ENCODE measurements at places on chromosomes 4 and X.

GRCh38 chrX:42943051-42943974 lies 165.3 kb upstream of the PPP1R2C start:
- DNase-seq: no peak

DNA sequence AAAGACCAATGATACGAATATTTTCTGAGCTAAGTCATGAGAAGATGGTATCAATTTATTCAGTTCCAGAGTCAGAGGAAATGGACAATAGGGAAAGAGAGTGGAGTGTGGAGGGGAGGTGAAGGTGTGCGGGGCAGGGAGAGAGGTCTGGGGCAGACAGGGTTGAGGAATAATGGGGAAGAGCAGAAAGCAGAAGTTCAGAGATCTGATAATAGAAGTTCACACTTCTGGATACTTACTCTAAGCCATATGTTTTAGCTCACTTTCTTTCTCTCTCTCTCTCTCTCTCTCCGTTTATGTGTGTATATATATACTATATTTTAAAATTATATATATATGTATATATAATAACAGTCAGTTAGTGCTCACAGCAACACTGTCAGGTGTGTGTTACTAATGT lies 40.4 kb downstream of the FOXR2 start:
- DNase-seq: no peak

- DNase-seq: no peak
Observed at GRCh38 chr4:121072224-121073003, at the start of gene NDNF. Gene NDNF, minus strand, starts transcription at chr4:121072535. Its CDS starts 26,698 bp downstream, at chr4:121045837.

DNA sequence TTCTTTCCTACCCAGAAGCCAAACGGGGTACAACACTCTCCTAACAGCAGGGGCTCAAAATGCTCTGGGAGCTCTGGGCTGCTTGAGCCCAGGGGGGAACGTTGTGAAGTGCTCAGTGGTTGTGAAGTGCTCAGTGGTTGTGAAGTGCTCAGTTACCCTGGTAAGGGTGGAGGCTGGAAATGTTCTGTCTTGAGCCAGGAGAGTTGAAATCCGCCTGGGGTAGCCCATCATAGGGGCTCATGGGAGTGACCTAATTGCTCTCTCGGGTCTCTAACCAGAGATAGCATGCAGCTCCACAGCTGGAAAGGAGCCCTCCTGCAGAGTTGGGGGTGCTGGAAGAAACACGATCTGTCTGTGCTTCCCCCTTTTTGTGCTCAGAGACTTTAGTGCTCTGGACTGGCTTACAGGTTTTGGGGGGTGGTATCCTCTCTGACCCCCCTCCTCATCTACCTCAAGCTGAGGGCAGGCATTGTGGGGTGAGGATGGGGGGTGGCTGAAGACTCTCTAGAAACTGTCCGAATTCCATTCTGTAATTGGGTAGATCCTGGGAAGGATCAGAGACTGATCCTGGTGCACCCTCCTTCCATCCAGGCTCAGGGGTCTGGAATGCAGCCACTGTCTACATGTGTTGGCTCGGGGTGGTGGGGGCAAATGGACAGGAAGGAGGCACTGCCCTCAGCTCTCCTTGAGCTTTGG lies 2.7 kb downstream of the EFNB1 start:
- DNase-seq: no peak

DNA sequence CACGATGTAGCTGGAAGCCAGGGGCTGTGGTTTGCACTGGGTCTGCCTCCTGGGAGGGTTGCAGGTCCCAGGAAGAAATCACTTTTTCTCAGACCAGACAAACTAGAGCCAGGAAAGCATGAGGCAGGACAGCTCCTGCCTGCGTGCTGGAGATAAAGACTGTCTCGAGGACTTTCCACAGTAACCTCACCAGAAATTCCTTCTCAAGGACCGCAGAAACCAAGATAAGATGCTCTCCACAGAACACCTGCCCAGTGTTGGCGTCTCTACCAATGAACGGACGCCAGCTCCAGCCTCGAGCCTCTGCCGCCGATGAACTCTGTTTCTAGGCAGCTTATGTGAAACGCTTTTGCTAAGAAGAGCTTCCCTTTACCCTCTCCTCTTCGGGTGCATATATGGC lies 76.9 kb upstream of the AFAP1 start:
- no peak for DNase-seq

DNA sequence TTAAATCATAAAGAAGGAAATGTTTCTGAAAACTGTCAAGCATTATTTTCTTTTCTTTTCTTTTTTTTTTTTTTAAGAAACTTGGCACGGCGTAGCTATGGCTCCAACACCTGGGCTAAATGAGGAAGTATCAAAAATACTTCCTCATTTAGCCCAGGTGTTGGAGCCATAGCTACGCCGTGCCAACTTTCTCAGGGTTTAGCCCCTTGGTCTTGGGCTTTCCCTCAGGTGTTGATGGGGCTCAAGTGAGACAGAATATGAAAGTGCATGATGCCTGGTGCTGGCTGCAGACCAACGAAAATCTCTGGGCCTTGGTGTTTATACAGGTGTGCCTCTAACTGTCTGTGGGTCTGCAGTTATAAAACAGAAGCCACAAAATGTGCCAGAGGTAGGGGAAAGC lies 132.7 kb downstream of the ARHGAP24 start:
- DNase-seq: no peak

All from hematopoietic multipotent progenitor cell treated with erythropoietin and hydrocortisone succinate and interleukin-3 and kit ligand, for 8 days (in vitro differentiated cells).